ENCODE measurements at places on chromosomes 6 and 20.

DNA sequence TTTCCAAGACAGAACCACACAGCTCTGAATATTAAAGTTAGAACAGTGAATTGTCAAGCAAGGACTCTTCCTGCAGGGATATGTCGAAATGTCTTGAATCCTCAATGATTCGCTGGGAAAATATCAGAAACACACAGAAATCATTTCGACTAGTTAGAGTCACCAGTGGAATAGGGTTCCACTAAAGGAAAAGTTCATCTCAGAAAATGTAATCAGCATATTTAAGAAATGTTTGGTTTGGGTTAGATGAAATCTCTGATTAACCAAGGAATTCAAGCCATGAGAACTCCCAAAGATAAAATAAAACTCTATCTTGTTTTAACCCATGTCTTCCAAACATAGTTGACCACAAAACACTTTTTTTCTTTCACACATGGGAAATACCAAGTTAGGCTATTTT lies 621.0 kb upstream of the NRSN1 start:
- no peak for DNase-seq

- DNase-seq, result no peak
These were observed 23.1 kb downstream of the ALDH5A1 start for GRCh38 chr6:24517659-24518543.

DNA sequence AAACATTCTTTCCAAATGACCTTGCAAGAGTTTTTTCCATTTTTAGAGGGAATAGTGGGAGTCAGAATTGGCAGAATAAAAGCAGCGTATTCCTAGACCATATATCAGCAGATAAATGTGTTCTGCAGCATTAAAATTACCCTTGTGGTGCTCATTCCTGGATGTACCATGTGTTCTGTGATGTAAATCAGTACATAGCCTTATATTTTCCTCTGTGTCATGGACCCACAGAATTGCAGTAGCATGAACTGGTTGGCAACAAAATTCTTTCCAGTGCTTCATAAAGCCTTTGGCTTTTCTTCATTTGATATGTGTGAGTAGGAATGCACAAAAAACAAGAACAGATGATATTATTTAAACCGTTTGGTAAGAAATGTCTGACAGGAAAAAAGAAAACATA lies 32.5 kb downstream of the ANKEF1 start:
- DNase-seq, result no peak

GRCh38 chr6:86712039-86712438 lies 225.3 kb upstream of the HTR1E start:
- no peak for DNase-seq

- no peak for DNase-seq
These were observed 19.2 kb upstream of the KIAA1586 start for GRCh38 chr6:57027301-57027700.

DNA sequence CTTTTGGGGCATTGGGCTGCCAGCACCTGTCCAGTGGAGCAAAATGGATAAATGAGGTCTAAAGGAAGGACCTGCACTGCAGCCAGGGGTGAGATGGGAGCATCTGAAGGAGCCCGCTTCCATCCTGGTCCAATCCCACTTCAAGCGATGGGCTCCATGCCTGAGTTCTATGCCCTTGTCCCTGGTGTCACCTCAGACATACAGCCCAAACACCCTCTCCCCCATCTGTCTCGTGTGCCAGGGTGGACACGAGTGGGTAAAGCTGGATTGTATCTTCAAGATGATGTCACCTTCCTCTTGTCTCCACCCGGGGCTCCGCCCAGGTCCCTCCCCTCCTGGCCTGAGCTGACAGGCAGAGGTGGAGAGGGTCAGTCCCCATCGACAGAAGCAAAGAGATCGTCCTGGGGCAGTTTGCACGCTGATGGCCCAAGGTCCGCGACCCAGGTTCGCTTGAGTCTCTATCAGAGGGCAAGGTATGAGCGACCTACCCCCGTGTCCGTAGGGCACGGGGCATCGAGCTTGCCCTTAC lies 544 bp downstream of the SMIM29 start:
- peak; percentile 38 for DNase-seq

Measured in nephron progenitor cell (in vitro differentiated cells).